ENCODE measurements at places on chromosomes 16 and 17.

- DNase-seq = no peak
Measured at GRCh38 chr16:89620406-89620841, 7.0 kb downstream of the DPEP1 start.

DNA sequence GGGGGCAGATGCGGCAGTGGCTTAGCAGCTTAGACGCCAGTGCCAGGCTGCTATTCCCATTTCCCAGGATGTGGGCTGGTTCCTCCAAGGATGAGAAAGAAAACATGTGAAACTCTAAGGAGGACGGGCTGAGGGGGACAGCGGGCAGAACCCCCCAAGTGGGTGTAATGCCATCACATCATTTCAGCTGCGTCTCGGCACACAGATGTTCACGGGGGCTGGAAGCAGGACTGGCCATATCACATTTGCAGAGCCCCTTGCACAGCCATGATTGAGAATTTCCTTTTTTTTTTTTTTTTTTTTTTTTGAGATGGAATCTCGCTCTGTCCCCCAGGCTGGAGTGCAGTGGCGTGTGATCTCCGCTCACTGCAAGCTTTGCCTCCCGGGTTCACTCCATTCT, 15.3 kb upstream of the GINS2 start:
- DNase-seq = no peak

DNA sequence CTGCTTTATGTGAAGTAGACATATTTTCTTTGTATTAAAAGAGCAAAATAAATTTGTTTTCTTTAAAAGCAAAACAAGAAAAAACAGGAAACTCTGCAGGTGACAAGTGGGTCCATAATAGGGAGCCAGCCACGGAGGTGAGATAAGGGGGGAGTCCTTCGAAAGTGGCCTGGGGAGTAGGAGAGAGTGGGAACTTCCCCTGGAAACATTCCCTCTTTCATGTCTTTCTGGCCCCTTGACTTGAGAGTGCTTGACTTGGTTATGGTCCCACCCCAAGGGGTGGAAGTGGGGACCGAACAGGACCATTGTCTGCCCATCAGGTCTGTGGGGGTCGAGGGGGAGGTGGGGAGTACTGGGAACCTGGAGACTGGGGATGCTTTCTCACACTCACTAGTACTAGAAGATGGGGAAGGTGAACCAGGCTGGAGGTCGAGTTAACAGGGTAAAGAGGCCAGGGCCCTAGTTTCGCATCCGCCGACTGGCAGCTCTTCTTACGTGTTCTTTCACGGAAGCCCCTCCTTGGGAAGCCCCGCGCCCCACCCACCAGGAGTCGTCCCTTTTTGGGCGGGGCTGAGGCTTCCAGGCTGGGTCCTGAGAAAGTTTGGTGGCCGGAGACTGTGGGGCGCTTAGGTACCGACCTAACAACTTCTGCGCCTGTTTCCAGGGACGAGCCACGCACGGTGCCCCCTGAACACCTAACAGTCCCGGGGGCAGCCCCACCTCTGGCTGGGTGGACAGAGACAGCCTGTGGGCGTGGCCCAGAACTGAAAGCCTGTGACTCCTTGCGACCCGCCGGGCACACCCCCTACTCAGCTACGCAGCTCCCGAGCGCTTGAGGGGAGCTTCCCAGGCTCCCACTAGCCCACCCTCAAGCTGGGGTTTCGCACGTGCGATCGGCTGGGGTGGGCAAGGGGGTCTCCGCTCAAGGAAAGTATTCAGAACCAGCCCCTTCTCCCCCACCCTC, 790 bp downstream of the TRADD start:
- peak; percentile 34 for DNase-seq

DNA sequence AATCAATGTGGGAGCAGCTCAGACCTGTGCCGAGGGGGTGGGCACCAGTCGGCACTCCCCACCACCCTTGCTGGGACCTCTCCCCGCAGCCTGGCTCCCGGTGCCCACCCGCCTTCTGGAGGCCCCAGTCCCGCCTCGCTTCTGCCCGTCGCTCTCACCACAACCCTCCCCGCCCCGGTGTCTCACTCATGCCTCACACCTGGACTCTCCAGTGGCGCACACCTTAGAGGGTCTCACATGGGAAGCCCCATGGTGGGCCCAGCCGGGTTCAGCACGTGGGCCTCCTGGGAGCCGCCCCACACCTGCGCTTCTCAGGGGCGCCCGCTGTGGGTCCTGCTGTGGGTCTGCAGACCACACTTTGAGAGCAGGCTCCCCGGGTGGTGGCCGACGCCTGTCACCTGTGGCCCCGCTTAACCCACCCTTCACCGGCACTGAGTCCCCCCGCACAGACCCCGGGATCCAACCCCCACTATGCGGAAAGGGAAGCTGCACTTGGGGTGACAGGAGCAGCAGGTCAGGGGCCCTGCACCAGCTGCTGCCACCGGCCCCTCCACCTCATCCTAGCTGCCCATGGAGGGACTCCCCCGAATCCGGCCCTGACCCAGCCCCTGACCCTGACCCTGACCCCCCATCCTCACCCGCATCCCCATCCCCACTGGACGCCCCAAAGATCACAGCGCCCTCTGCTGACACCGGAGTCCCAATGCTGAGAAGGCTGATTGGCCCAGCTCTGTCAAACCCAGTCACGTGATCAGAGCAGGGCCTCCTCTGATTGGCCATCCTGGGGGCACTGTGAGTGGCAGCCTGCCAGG, 27.4 kb upstream of the SLC38A10 start:
- peak; percentile 62 for DNase-seq

GRCh38 chr17:41551365-41551764, 20.5 kb downstream of the KRT9 start:
- DNase-seq = no peak

DNA sequence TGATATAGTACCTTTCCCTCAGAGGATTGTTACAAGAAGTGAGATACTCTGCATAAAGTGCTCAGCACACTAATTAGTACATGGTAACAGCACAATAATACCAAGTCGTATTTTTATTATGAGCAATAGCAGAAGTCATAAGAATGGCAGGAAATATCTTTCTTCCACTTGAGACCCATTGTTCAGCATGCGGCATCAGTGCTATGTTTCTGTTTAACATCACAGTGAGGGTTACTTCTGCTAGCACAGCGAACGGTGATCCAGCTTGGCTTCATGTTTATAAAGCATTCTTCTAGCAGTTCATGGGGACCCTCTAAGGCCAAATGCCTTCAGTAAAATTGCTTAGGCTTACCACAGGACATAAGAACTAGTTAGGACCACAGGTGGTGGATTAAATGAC, 83.1 kb downstream of the MYO1D start:
- DNase-seq = no peak

- DNase-seq = peak; percentile 81
Measured at GRCh38 chr16:24036614-24037013, 200.8 kb downstream of the PRKCB start.

DNA sequence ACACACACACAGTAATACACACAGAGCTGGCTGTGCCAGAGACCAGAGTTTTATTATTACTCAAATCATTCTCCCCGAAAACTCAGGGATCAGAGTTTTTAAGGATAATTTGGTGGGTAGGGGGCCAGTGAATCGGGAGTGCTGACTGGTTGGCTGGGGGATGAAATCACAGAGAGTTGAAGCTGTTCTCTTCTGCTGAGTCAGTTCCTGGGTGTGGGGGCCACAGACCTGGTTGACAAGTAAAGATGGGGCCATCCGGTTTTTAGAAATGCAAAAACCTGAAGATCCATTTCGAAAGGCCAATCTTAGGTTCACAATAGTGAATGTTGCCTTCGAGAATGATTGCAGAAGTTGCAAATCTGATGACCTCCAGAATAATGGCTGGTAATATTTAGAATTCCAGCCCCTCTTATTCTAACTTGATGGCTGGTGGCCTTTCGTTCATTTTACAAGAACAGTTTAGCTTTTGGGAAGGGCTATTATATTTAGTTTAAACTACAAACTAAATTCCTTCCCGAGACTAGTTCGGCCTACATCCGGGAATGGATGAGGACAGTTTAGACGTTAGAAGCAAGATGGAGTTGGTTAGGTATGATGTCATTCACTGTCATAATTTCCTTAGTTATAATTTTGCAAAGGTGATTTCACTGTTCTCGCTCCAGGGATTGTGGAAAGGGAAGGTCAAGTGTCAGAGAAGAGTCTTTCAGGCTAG, 123.2 kb downstream of the KCNJ18 start:
- no peak for DNase-seq

DNA sequence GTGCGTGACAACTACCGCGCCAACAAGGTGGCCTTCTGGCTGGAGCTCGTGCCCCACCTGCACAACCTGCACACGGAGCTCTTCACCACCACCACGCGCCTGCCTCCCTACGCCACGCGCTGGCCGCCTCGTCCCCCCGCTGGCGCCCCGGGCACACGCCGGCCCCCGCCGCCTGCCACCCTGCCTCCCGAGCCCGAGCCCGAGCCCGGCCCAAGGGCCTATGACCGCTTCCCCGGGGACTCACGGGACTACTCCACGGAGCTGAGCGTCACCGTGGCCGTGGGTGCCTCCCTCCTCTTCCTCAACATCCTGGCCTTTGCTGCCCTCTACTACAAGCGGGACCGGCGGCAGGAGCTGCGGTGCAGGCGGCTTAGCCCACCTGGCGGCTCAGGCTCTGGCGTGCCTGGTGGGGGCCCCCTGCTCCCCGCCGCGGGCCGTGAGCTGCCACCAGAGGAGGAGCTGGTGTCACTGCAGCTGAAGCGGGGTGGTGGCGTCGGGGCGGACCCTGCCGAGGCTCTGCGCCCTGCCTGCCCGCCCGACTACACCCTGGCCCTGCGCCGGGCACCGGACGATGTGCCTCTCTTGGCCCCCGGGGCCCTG, 3.0 kb upstream of the SPEM1 start:
- no peak for DNase-seq

GRCh38 chr17:82875407-82875856, 35.6 kb upstream of the ZNF750 start:
- DNase-seq = no peak

GRCh38 chr16:53445534-53445933, 11.3 kb downstream of the RBL2 start:
- DNase-seq = no peak

GRCh38 chr17:3799181-3799945, 1.6 kb downstream of the ITGAE start:
- peak; percentile 2 for DNase-seq

DNA sequence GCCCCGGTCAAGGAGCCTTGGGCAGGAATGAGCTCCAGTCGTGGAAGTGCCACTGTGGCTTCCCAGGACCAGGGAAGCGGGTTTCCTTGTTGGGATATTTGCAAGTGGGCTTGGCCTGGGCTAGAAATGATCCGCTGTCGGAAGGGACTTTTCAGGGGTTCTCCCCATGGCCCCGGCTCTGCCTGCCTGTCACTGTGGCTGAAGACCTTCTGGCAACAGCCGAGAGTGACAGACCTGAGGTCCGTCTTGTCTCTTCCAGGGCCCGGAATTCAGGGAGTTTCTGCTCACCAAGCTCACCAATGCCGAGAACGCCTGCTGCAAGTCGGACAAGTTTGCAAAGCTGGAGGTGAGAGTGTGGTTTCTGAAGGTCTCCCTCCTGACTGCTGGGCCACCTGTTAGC, 57.7 kb downstream of the OR1D5 start:
- DNase-seq = no peak

GRCh38 chr17:44779211-44780025, 20.6 kb downstream of the ADAM11 start:
- DNase-seq = peak; percentile 92

DNA sequence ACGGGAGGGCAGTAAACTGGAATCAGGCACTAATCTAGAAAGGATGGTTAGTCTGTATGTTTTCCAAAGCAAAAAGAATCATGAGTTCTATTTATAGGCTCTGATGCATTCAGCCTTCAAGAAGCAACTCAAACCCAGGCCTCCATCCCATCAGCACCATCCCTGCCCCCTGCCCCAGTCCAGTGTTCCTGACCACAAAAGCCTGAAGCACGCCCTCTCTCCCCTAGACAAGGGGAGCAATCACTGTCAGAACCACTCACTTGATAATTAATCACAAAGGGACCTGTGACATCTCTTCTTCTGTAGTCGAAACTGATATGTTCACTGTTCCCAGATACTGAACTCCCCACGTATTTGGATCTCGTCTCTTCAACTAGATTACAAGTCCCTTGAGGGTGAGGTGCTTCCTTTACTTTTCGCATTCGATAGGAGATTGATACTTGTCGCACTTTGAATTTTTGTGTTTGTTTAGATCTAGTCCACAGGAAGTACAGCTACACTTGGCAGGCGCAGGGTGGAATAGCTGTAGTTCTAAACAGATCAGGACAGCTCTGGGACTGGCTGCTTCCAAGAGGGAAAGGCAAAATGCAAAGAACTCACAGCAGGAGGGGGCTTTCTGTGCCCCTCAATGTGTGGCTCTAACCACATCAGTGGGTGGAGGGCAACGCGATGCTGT, 36.4 kb upstream of the CCDC182 start:
- no peak for DNase-seq

DNA sequence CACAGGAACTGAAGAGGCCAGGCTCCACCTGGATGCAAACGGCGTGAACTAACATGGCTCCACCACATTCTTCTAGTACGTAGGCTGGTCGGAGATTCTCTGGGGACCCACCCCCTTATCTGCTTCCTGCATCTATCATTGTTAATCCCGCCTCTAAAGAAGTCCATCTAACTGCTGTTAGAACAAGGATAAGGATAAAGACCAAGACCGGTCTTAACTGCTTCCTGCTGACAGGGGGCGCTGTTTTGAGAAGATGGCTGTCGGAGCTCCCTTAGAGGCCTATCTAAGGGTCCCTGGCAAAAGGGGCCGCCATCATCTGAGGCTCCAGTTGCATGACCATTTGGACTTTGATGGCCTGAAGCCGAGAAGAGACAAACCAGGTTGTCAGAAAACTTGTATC, 25.8 kb upstream of the TNFSF12 start:
- DNase-seq = peak; percentile 48

GRCh38 chr17:61408151-61409041, 8.8 kb downstream of the TBX2 start:
- peak; percentile 36 for DNase-seq

DNA sequence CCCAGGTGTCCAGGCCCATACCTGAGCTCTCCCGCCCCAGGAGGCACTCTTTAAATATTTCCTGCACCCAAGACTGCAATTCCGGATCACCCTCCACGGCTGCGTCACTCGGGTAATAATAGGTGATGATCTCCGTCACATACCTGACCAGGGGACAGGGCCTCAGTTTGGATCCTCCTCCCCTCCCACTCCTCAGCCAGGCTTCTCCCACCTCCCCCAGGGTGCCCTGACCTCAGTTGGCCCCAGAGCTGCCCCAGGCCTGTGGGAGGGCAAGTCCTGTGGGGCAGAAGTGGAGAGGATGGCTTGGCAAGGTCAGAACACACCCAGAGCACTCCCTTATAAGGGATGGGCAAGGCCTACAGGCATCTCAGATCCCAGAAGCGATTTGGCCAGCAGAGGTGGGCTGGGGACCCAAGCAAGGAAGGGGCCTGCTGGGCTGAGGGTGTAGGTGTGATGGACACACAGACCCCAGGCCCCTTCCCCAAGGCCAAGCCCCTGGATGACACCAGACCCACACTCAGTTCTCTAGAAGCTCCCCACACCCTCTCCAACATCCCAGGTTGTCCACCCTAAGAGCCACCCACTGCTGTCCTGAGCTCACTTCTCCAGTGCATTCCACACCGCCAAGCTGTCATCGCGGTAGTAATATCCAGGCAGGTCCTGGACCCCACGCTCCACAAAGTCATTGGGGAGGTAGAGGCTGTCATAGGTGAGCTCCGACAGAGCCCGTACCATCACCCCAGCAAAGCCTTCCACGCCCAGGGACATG, 11.8 kb downstream of the ALOX12B start:
- DNase-seq = no peak

Measured in NCI-H69 (cell line).